ENCODE measurements at places on chromosomes 4 and X.
A peak's percentile ranks its signal among the peaks of the same experiment; 100 is the strongest.

GRCh38 chrX:45479835-45480422 lies 279.3 kb upstream of the DIPK2B start:
- no peak for DNase-seq

- DNase-seq, result no peak
These were observed 94.5 kb upstream of the IQCM start for GRCh38 chr4:149910177-149910576.

GRCh38 chrX:21757960-21758359 lies at the start of gene SMPX:
Gene SMPX, minus strand, starts transcription at chrX:21758116. Its CDS starts 3,826 bp downstream, at chrX:21754290.
- no peak for DNase-seq

GRCh38 chr4:153189016-153189801 lies 15.0 kb upstream of the TRIM2 start:
- no peak for DNase-seq

DNA sequence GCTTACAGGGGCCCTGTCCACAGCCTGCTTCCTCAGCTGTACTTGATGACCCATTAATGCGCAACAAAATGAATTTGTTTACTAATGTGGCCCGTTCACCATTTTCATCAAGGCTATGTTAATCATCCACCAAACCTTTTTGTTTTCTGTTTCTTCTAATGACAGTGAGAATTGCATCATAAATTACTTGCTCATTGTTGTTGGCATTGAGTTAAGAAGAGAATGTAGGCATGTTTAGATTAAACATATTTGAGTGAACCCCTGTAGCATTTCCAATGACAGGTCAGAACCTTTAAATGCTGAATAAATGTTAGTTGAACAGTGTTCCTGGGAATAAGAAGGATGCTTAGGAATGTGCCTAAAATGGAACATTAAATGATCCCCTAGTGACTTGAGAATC lies 183.4 kb downstream of the SPRY1 start:
- DNase-seq, result no peak

DNA sequence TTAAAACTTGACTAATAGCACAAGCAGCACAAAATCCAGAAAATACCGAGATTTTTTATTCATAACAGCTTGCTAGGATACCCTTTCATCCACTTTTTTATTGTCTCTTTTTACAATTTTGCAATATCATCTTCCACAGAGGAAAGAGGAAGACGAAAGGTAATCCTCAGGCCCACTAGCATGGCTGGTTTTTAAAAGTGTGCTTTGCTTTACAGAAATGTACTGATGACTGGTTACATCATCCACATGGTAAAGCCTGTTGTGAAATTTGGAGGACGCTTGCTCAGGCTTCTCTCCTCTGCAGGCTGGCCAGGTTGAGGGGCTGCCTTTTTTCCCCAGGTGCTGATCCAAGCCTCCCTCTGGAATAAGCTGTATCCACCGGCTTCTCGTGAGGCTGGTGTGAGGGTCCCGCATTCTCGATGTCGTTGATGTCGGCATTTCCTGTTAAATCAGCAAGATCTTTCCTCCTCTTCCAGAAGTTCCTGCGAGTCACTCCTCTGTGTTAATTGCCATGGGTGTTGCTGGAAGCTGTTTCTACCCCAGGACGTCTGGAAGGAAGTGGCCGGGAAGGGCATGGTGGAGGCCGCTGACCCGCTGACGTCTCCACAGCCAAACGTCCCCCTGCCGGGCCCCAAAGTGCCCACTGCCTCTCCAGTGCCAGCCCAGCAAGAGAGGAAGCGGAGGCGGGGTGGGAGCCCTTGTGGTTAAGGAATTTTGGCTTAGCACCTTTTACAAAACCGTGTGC lies 5.8 kb upstream of the DGKQ start:
- no peak for DNase-seq

GRCh38 chrX:7215842-7216241 lies 67.9 kb upstream of the PUDP start:
- no peak for DNase-seq

GRCh38 chr4:98204236-98204553 lies 57.0 kb upstream of the RAP1GDS1 start:
- DNase-seq, result no peak

DNA sequence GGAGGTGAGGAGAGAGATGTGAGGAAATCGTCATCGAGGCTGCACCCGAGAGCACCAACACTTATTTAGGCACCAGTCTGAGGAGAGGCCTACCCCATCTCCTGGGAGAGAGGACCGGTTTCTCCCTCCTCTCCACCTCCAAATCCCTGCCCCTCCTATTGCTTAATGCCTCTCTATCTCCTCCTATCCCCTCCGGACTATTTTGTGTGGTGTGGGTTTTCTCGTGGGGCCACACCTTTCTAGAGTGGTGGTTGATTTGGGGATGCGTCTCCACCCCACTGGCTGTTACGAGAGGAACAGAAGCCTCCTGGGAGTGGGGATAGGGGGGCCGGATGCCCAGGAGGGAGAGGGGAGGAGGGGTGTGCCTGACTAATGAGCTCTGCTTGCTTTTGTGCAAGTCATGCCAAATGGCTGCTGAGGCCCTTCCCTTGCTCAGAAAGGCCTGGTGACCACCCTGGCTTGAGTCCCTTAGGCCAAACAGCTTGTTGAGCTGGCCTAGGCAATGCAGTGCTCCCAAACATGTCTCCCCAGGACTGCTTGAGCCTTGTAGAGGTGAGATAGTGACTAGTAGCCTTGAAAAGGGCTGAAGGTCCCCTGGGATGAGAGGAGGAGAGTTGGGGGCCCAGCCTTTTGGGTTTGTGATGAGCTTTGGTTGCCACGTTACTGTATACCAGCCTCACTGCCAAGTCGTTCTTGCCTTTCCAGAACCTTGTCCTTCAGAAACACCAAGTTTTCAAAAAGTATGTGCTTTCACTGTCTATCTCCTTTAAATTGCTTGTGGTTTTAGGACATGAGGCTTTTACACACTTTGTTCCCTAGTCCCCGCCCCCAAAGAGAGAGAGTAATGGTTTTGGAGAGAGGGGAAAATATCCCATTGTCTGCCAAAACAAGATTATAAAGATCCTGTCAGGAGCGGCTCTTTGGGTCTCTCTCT lies 1.2 kb downstream of the MSN start:
- peak; percentile 53 for DNase-seq

DNA sequence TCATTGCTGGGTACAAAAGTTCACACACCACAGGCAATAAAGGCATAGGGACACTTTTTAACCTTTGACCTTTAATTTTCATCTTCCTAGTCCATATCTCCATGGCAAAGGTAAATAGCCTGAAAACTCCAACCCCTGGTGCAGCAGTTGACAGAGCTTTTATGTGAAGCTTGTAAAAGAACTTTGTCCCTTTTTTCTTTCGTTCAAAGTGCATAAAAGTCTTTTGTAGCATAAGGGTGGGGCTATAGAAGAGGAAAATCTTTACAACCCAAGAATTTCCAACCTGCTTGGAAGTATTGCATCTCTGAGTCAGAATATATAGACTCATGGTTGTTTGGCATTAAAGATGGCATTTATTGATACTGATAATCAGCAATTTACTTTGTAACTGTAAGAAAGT lies 20.4 kb downstream of the POF1B start:
- DNase-seq, result no peak

- DNase-seq, result no peak
These were observed 39.8 kb upstream of the POF1B start for GRCh38 chrX:85419293-85419692.

DNA sequence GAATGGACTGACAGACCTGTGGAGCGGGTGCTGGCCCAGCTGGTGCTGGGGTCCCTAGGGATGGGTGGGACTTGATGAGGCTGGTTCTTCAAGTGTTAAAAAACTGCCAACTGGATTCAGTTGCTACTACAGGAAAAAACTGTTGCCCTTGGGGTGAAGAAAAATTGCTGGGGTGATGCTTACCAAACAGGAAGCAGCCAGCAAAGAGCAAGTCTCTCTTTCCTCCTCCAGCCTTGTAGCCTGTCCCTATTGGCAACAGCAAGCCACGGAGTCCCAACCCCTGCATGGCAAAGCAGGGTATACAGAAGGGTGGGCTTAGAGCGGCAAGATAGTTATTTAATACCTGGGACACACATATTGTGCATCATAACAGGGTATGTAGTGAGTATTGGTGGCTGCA lies 60.1 kb upstream of the ATP8A1 start:
- no peak for DNase-seq

DNA sequence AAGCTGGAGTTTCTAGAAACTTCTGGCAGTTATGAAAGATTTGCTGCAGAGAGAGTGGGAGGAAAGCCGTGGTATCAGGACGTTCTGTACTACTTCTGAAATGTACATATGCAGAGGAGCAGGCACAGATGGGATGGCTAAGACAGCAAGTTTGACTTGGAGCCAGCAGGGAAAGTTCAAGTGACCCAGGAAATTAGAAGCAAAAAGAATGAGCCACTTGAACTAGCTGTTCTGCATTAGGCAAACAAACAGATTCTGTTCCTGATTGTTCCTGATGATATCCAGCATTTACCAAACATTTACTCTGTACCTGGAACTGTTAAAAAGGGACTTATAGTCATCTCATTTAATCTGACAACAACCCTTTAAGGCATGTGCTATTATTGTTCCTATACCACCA lies 41.4 kb upstream of the CXCL13 start:
- DNase-seq, result no peak

- DNase-seq, result no peak
These were observed 713.7 kb upstream of the TENM3 start for GRCh38 chr4:181529537-181529936.

GRCh38 chr4:70654605-70655011 lies 11.7 kb downstream of the JCHAIN start:
- DNase-seq, result no peak

- no peak for DNase-seq
These were observed 9.3 kb downstream of the RNF4 start for GRCh38 chr4:2478229-2478628.

- no peak for DNase-seq
These were observed 18.6 kb downstream of the PSMD10 start for GRCh38 chrX:108072746-108073145.

GRCh38 chr4:142347241-142347640 lies 498.9 kb downstream of the INPP4B start:
- DNase-seq, result no peak

DNA sequence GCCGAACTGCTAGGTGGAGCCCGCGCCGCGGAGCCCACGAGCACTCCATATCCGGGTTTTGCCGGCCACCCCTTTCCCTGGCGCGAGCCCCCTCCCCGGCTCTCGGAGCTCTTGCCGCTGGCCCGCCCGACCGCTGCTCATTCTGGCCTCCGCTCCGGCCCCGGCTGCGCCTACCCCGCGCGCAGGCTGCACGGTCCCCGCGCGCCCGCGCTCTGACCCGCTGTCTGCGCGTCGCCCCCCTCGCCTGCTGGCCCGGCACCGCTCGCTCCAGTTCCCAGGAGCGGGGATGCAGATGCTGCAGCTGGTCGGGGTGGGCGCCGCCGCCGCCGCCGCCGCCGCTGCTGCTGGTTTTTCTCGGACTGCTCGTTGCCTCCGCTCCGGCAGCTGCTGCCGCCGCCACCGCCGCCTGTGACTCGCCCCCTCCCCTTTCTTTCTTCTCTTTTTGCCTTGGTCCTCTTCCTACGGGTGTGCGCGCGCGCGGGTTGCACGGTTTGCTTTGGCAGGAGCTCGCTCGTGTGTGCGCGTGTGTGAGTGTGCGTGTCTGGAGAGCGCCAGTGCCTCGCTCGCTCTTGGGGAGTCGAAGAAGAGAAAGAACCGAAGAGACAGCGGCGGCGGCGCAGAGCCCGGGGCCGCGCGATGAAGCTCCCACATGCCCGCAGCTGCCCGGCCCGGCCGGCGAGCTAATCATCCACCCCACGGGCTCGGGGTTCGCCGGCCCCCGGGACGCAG lies at the start of gene ADGRL3:
ADGRL3 (plus strand) TSS at position 140 of the 729 bp plus-strand sequence.
- DNase-seq, result no peak

DNA sequence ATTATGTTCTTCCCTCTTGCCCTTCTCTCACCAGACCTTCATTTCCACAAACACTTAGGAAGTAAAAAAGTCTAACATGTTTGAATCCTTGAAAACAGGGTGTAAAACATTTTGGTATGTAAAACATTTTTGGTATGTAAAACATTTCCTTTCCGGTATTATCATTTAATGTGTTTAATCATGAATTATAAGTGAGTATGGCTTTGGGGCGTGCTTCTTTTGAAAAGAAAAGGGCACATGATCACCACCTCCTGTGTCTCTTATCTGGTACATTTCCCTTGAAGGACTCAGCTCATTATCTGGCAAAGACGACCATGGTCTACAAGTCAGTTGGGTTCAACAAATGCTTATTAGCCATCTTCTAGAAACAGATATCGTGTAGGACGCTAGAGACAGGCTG lies 283.6 kb downstream of the FRMPD4 start:
- DNase-seq, result no peak

GRCh38 chr4:11415409-11416070 lies 13.2 kb downstream of the HS3ST1 start:
- no peak for DNase-seq

DNA sequence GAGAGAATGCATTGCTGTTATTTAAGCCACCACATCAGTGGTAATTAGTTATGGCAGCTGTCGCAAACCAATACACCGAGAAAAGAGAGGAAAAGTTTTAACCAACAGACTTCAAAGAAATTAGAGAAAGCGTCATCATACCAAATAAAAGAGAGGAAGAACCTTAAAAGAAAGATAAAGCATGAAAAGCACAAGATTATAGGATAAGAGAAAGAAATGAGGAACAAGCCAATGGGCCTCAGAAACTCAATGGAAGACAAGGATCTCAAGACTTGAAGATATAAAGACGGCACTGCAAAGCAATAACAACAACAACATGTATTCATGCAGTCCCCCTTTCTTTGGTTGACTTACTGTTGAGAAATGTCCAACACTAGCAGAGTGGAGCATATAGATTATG lies 22.8 kb upstream of the ASMTL start:
- DNase-seq, result no peak

- peak; percentile 10 for DNase-seq
These were observed 7.4 kb upstream of the MGST2 start for GRCh38 chr4:139658185-139658584.

GRCh38 chrX:136163689-136164088 lies 16.4 kb downstream of the FHL1 start:
- no peak for DNase-seq

DNA sequence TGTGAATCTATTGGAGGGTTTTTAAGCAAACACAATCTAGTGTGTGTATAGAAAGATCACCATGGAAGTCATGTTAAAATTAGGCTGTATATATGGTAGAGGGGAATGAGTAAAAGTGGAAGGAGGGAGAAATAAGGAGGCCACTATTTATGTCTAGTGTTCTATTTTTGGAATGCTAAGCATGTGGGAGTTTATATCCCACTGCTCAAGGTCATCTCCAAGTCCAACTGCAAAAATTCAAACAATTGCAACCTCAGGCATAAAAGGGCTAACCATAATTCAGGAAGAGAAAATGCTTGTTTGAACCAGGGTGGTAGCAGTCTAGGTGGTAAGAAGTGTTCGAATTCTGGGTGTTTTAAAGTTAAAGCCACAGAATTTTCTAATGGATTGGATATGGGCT lies 39.2 kb downstream of the SERPINA7 start:
- DNase-seq, result no peak

- DNase-seq, result no peak
These were observed 275.2 kb downstream of the QDPR start for GRCh38 chr4:17236686-17237085.

GRCh38 chr4:8168232-8168631 lies 9.6 kb upstream of the ABLIM2 start:
- no peak for DNase-seq

- no peak for DNase-seq
These were observed 67.2 kb downstream of the ANK2 start for GRCh38 chr4:113116414-113117357.

Data from stimulated activated CD4-positive, alpha-beta T cell treated with anti-CD3 and anti-CD28 coated beads, Interleukin-2, amount 100 ng/mL, for 24 hours (primary cell).